ENCODE measurements at places on chromosomes 1 and 21.

DNA sequence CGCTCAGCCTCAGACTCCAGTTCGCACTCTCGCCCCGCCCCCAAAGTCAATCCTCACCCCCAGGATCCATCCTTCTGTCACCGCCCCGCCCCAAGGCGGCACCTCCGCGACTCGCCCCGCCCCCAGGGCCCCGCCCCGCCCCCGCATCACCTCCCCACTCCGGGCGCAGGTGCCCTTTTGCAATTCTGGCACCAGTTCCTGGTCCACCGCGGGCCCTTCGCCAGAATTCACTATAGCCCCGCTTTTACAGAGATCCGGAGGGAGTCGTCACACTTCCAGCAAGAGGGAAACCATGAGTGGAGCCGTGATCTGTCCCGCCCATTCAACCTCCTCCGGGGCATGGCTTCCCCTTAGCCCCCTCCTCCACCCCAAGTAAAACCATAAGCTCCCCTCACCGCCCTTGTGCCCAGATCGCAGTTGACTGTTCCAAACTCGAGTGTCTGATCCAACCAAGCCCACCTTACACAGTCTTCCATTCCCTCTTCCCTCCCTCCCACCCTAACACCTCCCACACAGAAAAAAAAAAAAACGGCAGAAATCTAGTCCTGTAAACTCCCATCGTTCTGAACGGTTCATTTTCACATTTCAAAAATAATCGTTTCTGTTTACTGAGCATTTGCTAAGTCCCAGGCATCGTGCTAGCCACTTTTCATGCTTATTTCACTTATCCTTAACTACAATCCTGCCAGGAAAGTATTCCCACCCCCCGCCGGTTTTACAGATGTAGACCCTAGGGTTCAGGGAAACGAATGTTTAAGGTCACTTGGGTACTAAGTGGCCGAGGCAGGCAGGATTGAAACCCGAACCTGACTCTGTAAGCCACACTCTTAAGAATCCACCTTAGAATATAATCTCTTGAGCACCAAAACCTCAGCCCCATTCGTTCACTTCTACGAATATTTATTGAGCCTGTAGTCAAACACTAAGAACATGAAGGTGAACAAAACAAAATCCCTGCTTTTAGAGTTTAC, 1.3 kb upstream of the DNAJC16 start:
- peak; percentile 97 for DNase-seq

DNA sequence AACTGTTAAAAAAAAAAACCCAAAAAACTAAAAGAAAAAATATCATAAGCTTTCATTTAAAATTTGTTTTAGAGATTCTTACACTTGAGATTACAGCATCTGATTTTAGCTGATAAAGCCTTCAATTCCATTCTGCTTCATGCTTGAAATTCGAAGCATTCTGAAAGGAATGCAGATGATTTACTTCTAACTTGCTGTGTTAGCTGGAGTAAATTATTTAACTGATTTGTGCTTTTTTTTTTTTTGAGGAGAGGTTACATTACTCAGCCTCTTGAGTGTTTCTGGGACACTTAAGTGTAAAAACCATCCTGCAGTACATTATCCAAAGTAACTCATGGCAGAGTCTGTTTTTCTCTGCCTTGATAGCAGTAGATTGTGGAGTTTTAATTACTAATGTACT, 4.5 kb upstream of the TRIM67 start:
- no peak for DNase-seq

GRCh38 chr1:29936031-29936544, 699.8 kb downstream of the PTPRU start:
- no peak for DNase-seq

GRCh38 chr1:242083742-242084141, 84.8 kb upstream of the MAP1LC3C start:
- no peak for DNase-seq

DNA sequence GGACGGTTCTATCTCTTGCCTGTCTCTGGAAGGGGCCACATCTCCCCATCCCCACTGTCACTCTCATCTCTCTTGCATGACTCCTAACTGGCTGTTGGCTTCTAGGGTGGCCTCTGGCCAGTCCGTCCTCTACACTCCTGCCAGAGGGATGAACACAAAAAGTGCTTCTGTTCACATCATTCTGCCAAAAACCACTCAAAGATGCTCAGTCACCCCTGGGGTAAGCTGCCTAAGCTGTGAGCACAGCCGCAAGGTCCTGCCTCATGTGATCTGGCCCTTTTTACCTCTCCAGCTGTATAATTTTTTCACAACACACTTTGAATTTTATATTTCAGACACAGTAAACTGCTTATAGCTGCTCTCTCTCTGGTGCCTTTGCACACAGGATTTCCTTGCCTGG, 97.6 kb upstream of the CD34 start:
- DNase-seq, result no peak

DNA sequence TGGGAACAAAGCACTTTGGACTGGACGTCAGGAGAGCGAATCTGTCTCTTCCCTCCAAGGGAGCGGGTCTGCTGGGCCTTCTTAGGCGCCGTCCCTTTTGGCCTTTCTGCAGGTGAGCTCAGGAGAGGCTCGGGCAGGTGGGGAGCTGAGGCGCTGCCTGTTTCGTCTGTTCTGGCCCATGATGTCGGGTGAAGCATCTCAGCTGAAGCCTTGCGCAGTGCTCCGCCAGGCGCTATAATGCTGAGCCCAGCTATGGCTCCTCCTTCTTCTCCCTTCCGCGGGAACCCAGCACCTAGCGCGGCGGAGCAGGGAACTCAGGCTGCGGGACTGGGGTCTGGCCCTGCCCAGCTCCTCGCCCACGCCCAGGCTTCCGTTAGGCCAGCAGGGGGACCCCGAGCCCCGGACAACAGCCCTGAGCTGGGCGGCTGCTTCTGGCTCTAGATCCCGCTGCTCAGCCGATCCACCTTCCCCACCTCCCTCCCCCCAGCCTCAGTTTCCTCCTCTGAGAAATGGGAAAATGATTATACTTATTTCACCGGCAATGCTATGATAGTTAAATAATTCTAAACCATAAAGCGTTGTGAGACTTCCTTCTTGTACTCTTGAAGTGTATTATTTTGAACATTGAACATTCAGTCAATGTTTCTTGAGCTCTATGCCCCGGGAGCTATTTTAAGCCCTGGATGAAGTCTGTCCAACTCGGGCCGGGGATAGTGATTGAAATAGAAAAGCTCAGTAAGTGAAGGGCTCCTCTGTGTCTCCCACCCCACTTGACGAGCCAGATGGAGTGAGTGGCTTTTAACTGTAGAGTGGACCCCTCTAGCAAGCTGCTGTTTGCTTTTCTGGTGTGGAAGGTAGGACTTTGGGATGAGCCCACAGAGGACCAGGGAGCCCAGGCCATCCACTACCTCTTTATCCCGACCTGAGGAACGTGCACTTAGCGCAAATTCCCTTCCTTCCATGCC, 9.6 kb upstream of the ADORA1 start:
- peak; percentile 49 for DNase-seq

DNA sequence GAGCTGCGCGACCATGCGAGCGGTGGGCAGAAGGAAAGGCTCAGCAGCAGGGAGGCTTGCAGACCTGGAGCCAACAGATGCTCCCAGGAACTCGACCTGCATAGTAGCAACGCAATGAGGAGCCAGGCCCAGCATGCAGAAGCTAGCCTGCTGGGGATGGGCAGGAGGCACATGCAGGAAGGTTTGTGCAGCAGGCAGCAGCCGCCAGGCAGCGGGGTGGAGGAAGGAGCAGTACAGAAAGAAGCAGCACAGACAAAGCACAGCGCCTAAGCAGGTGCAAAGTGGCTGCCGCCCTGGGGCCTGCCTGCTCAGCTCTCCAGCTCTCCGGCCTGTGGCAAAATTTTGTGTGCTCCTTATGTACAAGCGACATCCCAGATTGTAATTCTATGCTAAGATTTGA, 213.5 kb upstream of the MAP1LC3C start:
- no peak for DNase-seq

DNA sequence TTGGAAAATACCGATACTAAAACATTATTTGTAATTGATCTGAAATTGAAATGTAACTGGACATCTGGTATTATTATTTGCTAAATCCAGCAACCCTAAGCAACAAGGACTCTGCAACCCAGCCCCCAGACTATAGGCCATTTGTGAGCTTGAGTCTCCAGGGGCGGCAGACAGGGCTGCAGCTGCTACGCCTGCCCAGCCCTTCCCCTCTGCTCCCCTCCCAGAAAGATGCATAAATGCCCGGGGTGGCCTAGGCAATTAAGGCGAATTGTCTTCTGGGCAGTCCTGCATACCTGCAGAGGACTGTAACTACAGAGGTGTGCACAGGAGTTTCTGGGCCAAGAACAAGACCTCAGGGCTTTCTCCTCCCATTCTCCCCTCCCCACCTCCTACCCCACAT, 41.2 kb upstream of the LBR start:
- no peak for DNase-seq

DNA sequence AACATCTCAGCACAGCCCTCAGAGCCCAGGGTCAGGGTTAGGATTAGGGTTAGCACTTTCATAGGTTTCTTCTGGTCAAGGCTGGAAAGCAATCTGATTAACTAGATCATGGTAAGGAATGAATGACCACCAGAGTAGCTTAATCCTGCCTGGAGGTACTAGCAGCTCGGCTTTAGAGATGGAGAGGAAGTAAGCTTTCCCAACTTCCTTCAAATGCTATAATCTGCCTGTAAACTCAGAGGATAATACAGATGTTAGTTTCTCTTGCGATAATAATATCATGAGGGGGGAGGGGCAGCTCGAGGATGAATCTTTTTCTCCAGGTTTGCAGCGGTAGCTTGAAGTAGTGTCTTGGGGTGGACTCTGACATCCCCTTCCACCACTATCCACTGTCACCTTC, 194.9 kb downstream of the HIVEP3 start:
- no peak for DNase-seq

DNA sequence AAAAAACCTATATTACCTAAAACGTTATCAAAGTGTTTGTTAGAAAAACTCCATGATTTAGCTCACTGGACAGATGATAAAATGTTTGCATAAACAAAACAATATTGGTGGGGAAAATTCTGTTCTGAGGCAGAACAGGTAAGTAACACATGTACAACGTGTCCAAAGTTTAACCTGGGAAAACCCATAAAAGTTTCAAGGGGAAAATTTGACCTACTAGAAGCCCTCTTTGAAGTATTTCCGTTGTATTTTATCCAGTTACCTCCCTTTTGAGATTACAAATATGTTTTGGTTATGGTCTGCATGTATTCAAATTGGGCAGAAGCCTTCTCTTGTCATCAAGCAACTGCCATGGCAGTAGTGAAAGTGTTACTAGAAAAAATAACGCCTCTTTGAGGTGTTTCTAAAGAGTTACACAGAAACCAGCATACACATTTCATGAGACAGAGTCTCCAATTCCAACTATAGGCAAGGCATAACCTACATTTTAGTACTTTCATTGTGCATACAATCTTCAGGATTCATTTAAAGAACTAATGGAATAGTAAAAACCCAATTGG, 58.0 kb upstream of the PDC start:
- DNase-seq, result no peak

DNA sequence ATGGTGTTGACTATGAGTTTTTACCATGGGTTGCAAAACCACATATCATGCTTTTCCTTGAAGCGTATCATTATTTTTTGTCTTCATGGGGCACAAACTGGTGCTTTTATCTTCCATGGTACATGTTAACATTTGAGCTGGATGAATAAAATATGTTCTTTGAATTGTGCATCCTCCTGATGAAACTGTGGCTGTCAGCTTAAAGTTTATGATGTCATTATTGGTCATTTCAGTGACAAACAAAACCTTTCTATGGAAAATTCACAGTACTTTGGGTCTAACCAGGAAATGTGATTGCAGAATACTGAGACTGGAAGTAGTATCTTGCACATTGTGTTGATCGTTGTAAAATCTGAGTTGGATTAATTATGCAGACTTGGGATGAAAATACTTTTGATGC, 291.7 kb upstream of the ZRANB2 start:
- DNase-seq, result no peak

GRCh38 chr1:53657891-53658396, 81.0 kb downstream of the GLIS1 start:
- DNase-seq, result no peak

DNA sequence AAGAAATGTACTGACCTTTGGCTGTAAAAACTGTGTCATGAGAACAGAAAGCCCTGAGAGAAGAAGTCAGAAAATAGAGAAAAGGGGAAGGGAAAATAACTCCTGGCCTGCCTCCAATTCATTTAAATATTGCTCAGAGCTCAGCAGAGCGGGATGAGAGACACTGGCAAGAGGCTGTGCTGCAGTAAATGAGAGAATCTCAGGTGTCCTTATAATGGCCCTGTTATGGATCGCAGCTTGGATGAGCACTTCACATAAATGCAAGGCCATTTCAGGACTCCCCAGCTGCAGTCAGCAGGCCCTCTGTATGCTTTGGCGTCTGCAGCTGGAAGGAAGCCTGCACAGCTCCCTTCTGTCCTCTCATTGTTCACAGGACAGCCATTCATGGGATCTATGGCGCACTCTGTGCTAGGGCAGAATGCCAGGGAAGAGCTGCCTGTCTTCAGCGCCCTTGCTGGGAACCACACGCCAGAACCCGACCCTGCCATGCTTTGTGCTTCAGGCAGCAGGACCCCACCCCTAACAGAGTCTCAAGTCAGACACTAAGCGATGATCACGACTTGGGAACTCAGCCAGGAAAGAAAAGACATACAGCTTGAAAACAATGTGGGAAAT, 20.7 kb upstream of the ABCB10 start:
- no peak for DNase-seq

DNA sequence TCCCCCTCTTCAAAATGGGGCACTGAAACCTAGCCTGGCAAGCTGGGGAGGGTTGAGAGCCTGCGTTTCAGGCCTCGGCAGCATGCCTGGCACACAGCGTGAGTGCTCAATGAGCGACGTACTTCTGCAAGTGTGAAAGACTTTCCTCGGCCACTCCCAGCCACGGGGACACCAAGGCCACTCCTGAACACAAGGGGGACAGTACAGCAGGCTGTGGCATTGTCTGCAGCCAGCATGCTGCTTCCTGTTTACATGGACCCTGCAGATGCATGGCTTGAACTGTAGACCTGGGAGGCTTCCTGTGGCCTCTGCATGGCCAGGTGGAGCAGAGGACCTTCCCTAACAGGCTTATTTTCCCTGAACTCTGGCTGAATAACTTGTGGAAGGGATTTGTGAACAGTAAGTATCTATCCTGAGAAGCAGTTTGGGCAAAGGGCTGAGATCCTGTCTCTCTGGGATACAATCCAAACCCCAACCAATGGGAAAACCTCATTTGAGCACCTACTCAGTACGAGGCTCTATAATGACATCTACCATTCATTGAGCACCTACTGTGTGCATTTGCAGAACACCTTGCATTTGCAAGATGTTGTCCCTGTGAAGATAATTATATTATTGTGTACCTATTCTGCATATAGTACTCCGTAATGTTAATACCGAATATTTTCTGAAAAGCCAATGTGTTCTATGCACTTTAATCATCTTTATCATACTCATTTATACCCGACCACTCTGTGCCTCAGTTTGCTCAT, 9.9 kb upstream of the HSPG2 start:
- no peak for DNase-seq

GRCh38 chr21:31577271-31577670, 82.2 kb upstream of the SOD1 start:
- no peak for DNase-seq

- no peak for DNase-seq
These were observed 15.1 kb downstream of the FAAP20 start for GRCh38 chr1:2179283-2180013.

- peak; percentile 61 for DNase-seq
These were observed 37.4 kb upstream of the WASF2 start for GRCh38 chr1:27527223-27527889.

- no peak for DNase-seq
These were observed 5.2 kb upstream of the FNDC10 start for GRCh38 chr1:1605034-1605591.

- DNase-seq, result no peak
These were observed 128.3 kb downstream of the TMEM53 start for GRCh38 chr1:44545961-44546360.

GRCh38 chr1:76129731-76130130, 55.2 kb downstream of the ST6GALNAC3 start:
- no peak for DNase-seq

- no peak for DNase-seq
These were observed 132.4 kb downstream of the MAP3K21 start for GRCh38 chr1:233459968-233460367.
